Frontal cortex (tissue), 4 donors: ENCODE measurements at places on chromosomes 13 and 19. TPM values are rescaled to one million over a fixed set of nuclear protein-coding genes. Genes with fewer than 3 reads are reported as not detected.

Gene FCER2
- not detected for total RNA-seq

Gene CYP4F8
- total RNA-seq: not detected

Gene KLF1
- total RNA-seq: 0.41 TPM

Gene ZNF726
- total RNA-seq: 9.8 TPM

Gene TMPRSS9
- total RNA-seq: 0.41 TPM

Gene PLA2G4C
- 11.4 TPM for total RNA-seq

Gene NXNL1
- total RNA-seq: not detected

DNA sequence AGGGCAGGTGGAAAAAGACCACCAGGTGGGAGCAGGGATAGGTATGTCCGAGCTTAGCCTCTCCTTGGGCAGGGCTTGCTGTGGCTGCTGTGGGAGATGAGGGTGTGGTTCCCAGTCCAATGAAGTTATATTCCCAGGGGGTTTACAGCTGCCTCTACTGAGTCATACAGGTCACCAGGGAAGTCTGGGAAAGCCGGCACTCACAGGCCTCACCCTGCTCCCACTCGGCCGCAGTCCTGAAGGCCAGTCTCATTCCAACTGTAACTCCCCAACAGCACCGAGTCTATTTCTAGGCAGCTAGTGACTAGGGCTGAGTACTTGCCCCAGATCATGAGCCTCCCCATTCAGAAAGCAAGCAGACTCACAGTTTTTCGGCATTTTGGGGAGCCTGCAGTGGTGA, 77.1 kb downstream of the FNDC3A start:
- DNase-seq: no peak

- no peak for DNase-seq
Measured at GRCh38 chr19:30256496-30256850, 115.7 kb upstream of the ZNF536 start.

DNA sequence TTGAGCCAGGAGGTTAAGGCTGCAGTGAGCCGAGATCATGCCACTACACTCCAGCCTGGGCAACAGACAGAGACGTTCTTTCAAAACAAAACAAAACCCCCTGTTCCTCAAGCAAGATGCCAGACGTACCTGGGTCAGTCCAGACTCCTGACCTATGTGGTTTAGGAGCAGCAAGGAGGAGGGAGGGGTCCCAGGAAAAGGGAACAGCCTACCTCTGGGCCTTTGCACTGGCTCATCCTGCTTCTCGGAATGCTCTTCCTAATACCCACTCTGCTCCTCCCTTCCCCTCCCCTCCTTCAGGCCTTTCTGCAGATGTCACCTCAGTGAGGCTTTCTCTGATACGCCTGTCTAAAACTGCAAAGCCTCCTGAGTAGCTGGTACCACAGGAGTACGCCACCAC, 9.5 kb downstream of the RINL start:
- DNase-seq: no peak

GRCh38 chr19:16384688-16385087, 60.1 kb downstream of the KLF2 start:
- no peak for DNase-seq

DNA sequence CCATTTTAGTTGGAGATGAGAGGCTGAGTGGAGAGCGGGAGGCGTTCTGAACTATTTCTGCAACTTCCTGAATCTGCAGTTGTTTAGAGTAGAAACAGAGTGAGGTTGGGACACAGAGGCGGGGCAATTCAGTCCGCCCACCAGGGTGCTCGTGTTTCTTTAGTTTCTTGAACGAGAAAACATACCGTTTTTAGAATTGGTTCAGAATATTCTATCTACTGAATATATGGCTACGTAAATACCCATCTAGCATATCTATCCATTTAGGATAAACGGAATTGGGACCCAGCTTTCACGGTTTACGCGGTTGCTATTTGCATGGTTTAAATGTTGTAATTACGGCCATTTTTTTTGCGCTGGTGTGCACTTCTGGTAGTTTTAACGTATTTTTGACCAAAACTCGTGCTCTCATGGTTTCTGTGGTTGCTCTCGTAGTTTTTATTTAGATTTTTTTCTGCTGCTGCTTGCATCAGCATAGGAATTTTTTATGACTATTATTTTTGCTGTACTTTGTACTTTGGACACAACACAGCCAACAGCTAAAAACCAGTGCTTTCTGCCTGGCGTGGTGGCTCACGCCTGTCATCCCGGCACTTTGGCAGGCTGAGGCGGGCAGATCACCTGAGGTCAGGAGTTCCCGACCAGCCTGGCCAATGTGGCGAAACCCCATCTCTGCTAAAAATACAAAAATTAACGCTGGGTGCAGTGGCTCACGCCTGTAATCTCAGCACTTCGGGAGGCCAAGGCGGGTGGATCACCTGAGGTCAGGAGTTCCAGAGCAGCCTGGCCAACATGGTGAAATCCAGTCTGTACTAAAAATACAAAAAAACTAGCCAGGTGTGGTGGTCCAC, 32.7 kb downstream of the TIMM13 start:
- DNase-seq: peak; percentile 49

DNA sequence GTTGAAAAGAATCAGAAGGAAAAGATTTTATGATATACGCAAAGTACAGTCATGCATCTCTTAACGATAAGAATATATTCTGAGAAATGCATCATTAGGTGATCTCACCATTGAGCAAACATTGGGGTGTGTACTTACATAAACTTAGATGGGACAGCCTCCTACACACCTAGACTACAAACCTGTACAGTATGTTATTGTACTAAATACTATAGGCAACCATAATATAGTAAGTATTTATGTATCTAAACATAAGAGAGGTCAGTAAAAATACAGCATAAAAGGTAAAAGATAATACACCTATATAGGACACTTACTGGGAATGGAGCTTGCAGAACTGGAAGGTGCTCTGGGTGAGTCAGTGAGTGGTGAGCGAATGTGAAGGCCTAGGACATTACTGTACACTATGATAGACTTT, 254.6 kb downstream of the SPRY2 start:
- no peak for DNase-seq

DNA sequence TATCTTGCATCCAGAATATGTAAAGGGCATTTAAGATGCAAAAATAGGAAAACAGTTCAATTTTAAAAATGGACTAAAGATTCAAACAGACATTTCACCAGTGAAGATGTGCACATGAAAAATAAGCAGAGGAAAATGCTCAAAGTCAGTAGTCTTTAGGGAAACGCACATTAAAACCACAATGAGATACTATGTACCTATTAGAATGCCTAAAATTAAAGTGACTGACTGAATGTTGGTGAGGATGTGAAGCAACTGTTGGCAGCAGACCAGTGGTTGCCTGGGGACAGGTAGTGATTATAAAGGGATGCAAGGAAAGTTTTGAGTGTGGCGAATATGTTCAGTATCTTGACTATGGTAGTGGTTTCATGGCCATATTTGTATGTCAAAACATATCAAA, 75.2 kb downstream of the DGKH start:
- no peak for DNase-seq
